ENCODE measurements at places on chromosomes 16 and 17. TPM values are rescaled to one million over a fixed set of nuclear protein-coding genes. Genes with fewer than 3 reads are reported as not detected.

The HOXB3 gene
- total RNA-seq = 2.0 TPM

DNA sequence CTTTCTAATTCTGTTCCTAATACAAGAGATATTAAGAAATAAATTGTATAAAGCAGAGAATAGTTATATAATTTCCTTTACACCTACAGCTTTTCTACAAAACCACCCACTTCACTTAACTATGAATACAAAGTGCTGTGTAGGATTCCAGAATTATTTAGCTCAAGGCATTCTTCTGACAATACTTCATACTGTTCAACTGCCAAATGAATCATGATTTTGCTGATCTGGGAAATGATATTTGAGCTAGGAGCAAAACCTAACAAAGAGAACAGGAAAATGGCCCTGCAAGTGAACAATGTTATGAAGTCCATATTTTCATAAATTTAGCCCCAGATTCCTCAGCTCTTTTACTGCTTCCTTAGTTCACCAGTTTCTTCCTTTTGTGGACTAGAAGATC is 12.9 kb downstream of the BBS2 start:
- no peak for DNase-seq

DNA sequence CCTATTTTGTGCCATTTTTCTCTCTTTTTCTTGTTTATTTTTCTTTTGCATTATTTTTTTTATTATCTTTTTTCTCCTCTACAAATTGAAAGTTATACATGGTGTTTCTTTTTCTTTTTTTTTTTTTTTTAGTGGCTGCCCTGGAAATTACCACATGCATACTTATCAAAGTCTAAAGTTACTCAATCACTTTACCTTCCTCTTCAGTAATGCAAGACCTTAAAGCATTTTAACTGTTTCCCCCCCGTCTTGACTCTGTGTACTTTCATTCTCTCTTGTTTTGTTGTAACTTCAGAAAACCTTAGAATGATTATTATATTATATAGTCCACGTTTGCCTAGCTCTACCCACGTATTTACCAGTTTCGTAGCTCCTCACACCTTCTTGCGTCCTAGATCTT is 33.3 kb upstream of the SMPD3 start:
- DNase-seq = no peak

GRCh38 chr16:3618769-3619141 is 7.3 kb upstream of the SLX4 start:
- no peak for DNase-seq

The PIK3R5 gene
- total RNA-seq = 15.9 TPM

DNA sequence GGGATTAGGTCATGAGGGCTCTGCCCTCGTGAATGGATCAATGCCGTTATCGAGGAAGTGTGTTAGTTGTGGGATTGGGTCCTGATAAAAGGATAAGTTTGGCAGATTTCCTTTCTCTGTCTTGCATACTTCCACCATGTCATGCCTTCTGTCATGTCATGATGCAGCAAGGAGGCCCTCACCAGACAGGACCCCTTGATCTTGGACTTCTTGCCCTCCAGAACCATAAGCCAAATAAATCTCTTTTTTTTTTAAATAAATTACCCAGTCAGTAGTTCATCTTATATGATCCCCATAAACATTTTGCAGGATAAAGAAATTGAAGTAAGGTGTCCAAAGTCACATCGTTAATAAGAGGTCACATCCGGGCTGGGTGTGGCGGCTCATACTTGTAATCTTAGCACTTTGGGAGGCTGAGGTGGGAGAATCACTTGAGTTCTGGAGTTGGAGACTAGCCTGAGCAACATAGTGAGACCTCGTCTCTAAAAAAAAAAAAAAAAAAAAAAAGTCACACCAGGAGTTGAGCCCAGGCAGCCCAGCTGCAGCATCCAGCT is 25.2 kb downstream of the HEXIM2 start:
- no peak for DNase-seq

DNA sequence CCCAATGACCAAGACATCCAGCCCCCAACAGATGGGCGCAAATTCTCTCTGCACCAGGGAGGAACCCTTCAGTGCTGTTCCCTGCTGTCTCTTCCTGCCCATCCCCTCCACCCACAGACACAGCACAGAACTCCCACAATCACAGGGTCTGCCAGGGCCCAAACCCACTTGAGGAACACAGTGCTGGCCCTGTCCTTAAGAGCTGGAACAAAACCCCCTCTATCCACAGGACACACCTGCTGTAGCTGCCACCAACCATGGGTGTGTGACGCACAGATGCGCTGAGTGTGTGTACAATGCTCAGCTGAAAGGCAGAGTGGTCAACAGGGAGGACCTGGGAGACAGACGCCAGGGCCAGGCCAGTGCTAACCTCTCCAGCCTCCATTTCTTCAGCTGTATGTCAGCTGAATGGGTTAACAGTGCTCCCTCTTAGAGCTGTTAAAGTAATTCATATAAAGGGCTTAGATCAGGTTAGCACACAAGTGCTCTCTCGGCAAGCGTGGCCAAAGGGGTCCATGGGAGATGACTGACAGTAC is 62.1 kb downstream of the AMFR start:
- no peak for DNase-seq

- DNase-seq = no peak
Measured at GRCh38 chr17:40621578-40621977, 26.0 kb downstream of the SMARCE1 start.

The ITGAD gene
- total RNA-seq = not detected

DNA sequence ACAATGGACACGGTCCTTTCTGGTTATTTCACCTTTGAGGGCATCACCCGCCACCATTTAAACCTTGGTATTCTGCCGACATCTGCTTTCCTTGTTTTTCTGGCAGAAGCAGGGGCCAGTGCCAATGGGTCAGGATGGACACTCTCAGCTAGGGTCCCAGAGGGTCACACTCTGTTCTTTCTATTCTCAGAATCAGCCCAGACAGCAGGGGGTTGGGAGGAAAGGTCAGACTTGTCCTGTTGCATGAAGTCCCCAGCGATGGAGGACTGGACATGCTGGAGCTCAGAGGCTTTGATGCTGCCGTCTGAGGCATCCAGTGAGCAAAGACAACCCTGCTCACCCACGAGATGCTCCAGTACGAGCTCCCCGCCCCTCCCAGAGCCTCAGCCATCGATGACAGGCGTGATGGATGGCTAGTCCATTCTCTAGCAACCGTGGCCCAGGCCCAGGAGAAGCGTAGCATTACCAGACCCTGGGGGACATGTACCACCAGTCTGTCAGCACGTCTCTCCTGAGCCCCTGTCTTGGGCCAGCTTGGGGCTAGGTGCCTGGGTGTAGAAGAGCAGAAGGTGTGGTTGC is 62.0 kb downstream of the FOXL1 start:
- DNase-seq = no peak

- no peak for DNase-seq
Measured at GRCh38 chr17:40124279-40125141, 2.7 kb downstream of the MSL1 start.

The TBC1D3K gene
- total RNA-seq = not detected

The HP gene
- total RNA-seq = not detected

GRCh38 chr16:84899414-84899813 is 79.6 kb downstream of the CRISPLD2 start:
- no peak for DNase-seq

- DNase-seq = peak; percentile 38
Measured at GRCh38 chr16:67718668-67719047, 458 bp downstream of the GFOD2 start.

DNA sequence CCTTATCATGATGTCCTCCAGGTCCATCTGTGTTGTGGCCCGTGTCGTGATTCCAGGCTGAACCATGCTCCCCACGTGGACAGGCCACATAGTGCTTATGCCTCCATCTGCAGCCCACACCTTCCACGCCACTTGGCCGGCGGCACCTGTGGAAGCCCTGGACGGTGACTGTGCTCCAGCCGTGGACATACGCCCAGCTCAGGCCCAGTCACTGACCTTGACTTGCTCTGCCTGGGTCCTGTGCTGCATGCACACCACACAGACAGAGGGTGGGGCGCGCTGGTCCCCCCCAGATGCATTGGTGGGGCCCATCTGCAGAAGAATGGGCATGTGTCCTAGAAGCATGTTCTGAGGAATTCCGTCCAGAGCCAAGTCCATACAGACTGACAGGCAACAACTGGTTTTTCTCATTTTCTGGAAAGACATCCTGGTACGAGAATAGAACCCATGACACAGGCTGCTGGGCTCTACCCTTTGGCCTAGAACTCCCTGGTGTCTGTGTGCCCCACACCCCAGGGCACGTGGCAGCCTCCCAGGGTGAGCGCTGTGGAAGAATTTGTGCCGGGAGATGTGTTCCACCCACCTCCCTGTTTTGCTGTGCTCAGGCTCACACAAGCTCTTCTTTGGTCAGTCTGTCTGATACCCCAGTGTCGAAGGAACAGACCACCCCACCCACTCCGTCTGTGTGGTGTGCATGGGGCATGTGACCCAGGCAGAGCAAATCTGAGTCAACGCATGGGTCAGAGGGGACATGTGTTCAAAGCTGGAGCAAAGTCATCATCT is 39.5 kb downstream of the GPT2 start:
- DNase-seq = no peak

- no peak for DNase-seq
Measured at GRCh38 chr17:45339646-45340605, 23.1 kb upstream of the MAP3K14 start.

The ABCC6 gene
- total RNA-seq = not detected

DNA sequence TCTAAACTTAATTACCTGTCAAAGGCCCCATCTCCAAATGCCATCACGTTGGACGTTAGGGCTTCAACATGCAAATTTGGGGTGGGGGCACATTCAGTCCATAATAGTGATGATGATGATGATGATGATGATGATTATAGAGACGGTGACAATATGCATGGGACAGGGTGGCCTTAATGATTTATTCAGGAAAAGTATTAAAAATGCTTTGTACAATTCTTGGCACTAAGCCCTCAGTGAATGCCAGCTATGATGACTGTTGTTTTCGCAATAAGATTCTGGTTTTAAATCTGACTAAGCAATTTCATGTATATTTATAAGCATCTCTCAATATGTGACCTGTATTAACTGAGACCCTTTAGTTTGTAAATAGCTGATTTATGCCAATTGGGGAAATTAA is 106.3 kb downstream of the C16orf95 start:
- DNase-seq = no peak

The CD300C gene
- total RNA-seq = not detected

GRCh38 chr16:84607694-84608093 is 10.2 kb downstream of the COTL1 start:
- DNase-seq = peak; percentile 38

DNA sequence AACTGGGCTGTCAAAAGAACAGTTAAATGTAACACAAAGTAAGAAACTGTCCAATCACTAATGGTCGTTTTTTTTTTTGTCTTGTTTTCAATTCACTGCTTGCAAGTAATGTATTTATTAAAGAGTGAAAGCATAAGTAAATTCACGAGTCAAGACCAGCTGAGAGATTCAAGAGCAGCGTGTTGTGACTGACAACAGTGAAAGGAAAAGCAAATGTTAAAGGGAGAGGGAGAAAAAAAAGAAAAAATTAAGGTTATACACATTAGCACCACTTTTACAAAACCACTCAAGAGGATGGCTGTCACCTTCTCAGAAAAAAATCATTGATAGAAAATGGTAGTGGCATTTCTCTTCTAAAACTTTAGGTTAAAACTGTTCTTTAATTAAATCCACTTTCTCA is 36.1 kb downstream of the GPATCH8 start:
- no peak for DNase-seq

DNA sequence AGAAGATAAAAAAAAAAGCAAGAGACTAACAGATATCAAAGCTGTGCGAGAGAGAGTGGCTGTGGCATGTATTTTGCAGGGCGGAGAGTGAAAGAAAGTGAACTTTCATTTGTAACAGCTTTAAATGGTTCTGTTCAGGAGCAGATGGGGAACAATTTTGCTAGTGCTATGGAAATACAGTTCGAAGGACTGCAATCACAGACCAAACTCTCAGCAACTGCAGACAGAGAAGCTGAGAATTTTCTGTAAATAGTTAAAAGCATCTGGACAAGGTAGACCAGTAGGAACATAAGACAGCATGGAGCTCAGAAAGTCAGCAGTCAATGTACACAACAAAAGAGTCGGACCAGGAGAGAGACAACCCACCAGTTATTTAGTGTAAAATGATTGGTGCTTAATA is 62.3 kb downstream of the TBX4 start:
- DNase-seq = no peak

All from activated naive CD4-positive, alpha-beta T cell treated with anti-CD3 and anti-CD28 coated beads for 36 hours (primary cell).